ENCODE measurements at places on chromosomes 5 and 9.

GRCh38 chr5:168603746-168604145, 24.6 kb upstream of the PANK3 start:
- DNase-seq, result no peak

- no peak for DNase-seq
These were observed 582.6 kb downstream of the PSAT1 start for GRCh38 chr9:78879324-78880100.

DNA sequence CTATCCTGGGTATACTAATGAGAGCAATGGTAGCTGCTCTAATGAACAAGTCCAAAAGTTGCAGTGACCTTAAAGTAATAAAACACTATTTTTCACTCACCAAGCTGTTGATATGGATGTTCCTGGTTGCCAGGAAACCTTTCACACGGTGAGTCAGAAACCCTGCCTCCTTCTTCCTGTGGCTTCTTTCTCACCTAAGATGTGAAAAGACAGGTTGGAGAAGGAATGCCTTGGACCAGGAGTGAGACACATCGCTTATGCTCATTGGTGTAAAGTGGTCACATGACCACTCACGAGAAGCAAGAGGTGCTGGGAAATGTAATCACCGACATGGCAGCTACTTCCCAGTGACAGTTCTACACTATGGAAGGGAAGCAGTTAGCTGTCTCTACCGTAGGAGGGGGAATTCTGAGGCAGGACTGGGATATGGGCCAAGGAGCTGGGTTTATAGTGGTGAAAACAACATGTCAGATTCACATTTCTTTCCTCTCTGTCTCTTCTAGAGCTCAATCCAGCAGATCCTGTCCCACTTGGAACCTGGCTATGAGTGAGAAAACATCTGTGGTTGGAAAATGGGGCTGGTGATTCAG, 320.4 kb upstream of the KLF4 start:
- no peak for DNase-seq

GRCh38 chr9:133716564-133717112, 21.5 kb downstream of the SARDH start:
- DNase-seq, result no peak

GRCh38 chr5:21581508-21581907, 1271.6 kb downstream of the CDH12 start:
- DNase-seq, result no peak

- no peak for DNase-seq
These were observed 797.2 kb downstream of the EFNA5 start for GRCh38 chr5:106873568-106873967.

DNA sequence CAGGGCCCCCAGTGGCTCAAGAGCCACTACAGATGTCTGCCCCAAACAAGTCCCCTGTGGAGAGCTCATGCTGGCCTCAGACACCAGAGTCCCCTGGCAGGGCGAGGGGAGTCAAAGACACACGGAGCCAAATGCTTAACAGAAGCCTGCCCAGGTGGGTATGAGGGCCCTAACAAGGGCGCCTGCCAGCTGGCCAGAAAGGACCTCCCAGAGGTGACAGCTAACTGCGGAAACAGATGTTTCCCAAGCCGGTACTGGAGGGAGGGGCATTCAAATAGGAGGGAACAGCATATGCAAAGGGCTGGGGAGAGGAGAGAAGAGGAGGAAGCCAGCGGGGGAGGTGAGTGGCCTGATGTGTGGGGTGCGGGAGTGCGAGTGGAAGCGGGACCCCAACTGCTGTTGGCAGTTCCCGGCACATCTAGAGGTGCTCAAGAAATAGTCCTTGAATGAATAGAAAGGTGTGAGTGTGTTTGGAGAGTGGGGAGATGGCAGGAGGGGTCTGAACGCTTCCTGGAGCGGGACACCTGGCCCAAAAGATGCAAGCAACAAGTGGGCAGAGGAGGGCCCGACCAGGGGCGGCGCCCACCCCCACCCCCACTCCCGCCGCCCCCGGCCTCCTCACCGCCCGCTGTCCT, 824 bp downstream of the MXD3 start:
- DNase-seq, result no peak

DNA sequence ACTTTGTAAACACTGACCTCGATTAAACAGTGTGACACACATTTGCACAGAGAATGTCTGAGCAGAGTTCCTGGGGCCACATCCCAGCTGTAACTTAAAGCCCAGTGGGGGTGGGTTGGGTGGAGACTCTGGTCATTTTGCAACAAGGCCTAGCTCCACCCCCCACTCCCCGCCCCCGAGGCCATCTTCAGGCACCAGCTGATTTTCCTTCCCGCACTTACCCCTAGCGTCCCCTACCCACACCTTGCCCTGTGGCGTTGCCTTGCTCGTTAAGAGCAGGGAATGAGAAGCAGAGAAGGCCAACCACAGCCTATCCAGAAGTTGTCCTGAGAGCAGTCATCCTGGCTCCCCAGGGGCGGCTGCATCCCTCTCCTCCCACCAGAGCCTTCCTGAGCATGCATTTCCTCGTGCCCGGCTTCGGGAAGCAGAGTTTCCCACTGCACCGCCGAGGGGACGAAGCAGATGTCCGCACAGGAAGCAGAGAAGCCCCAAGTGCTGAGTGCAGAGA, 101.7 kb upstream of the SARDH start:
- no peak for DNase-seq

DNA sequence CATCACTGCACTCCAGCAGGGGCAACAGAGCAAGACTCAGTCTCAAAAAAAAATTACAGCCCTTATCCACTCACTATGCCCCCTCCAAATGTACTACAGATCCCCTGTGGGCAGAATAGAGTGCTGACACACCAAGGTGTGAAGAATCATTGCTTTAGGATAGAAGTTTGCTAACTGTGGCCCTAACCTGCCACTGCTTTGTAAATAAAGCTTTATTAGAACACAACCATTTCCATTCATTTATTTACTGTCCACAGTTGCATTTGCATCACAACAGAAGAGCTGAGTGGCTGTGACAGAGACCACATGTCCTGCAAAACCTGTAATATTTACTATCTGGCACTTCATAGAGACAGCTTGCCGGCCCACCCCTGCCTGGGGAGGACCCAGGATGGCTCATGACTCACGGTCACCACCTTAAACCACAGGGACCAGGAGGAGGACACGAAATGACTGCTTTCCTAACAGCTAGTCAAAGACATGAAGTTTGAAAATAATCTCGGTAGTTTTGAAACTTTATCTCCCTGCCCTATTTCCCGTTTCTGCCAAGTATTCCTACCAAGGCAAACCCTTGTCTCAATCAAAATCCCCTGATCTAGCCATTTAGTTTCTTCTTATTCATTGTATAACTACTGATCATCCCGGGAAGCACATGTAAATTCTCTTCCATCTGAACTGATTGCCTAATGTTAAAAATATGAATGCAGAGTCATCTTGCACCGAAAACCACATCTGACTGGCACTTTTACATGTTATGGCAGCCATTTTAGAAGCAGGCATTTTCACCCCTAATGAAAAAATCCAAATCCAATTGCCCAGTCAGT, 206.1 kb downstream of the SLIT3 start:
- no peak for DNase-seq

- no peak for DNase-seq
These were observed 10.4 kb downstream of the PTCH1 start for GRCh38 chr9:95506428-95506677.

- DNase-seq, result no peak
These were observed 24.4 kb upstream of the ARSI start for GRCh38 chr5:150327139-150327538.

GRCh38 chr9:84154320-84154719, 173.7 kb downstream of the RMI1 start:
- no peak for DNase-seq

GRCh38 chr5:14343376-14343775, 200.2 kb downstream of the TRIO start:
- no peak for DNase-seq

DNA sequence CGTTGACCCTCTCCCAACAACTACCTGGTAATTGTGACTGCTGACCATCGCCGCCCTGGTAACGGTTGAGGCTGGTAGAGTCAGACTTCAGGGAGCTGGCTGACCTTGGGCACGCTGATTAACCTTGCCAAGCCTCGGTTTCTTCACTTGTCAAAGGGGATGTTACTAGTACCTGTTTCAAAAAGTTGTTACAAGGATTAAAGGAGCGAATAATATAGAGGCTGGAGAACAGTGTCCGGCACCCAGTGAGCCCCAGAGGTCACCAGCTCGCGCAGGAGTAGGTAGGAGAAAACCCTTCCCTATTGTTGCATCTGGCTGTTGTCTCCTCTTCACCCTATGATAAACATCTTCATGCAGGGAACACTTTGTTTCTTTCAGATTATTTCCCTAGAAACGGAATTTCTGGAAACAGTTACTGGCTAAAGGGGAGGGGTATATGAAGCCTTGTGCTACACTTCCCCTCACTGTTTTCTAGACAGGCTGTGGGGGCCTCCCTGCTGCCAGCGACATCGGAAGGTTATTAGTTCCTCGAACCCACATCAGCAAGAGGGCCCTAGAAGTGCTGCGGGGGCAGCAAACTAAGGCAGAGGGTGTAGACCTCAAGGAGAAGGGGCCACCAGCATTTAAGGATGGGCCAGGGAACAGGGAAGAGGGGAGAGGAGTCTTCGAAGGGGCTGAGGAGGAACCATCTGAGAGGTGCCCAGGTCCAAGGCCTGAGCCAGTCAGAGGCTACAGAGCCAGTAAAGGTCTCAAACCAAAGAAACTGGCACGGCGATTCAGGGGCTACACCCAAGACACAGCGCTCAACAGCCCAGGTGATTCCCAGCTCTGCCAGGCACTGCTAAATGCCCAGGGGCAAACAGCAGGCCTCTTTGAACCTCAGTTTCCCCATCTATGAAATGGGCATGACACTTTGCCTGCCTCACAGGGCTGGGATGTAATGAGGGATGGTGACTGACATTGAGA, 37.6 kb downstream of the HRH2 start:
- DNase-seq, result no peak

DNA sequence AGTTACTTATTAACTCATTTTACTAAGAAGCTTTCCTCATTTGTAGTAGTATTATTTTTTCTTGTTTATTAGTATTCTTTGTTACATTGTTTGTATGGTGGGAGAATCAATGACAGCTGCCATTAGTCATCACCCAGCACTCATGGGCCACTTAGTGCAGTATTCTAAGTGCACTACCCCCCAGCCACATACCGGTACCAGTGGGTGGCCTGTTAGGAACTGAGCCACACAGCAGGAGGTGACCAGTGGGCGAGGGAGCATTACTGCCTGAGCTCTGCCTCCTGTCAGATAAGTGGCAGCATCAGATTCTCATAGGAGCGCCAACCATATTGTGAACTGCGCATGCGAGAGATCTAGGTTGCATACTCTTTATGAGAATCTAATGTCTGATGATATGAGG, 24.2 kb upstream of the CAMLG start:
- DNase-seq, result no peak

DNA sequence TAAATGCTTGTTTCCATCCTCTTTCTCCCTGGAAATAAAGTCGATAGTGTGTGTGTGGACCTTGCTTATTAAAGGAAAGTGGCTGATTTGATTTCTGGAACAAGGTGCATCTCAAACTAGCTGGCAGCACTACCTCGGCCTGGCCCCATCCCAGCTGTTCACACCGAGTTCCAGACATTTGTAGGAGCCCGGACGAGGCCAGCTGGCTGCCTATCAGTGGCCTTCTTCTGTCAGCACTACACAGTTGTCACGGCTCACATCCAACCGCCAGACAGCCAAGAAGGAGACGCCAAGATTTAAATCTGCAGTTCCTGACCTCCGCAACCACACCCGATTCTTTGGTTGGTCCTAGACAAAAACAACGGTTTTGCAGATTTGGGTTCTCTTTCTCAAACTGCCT, 63.6 kb downstream of the PALM2AKAP2 start:
- DNase-seq, result peak; percentile 53

DNA sequence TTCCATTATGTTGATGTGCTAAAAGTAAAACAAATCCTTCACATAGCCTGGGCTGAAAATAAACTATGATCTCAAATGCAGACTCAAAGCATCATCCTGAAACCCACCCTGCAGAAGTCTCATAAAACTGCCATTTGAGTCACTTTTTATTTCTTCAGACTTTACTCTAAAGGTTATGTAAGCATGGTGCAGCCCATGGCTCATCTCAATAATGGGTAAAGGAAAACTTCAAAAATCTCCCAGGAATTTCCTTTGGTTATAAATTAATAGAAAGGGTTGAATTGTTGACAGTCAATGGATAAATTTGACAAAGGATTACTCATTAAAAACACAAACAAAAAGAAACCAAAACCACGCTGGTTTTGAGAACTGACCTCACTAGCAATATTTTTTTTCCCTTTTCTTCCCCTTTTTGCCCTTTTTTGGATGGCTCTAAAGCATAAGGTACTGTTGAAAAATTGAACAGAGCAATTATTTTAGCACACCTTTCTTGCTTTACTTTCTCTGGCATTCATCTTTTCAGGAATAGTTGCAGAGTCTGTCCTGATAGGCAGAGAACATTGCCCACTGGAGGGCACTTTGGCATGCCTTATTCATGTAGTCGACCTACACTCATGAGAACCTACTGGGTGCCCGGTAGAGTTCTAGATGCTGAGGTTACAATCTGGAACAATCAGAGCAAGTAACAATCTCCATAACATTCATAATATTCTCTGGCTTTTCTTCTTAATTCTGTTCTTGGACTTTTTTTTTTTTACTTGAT, 191.4 kb downstream of the TMEM167A start:
- peak; percentile 67 for DNase-seq

DNA sequence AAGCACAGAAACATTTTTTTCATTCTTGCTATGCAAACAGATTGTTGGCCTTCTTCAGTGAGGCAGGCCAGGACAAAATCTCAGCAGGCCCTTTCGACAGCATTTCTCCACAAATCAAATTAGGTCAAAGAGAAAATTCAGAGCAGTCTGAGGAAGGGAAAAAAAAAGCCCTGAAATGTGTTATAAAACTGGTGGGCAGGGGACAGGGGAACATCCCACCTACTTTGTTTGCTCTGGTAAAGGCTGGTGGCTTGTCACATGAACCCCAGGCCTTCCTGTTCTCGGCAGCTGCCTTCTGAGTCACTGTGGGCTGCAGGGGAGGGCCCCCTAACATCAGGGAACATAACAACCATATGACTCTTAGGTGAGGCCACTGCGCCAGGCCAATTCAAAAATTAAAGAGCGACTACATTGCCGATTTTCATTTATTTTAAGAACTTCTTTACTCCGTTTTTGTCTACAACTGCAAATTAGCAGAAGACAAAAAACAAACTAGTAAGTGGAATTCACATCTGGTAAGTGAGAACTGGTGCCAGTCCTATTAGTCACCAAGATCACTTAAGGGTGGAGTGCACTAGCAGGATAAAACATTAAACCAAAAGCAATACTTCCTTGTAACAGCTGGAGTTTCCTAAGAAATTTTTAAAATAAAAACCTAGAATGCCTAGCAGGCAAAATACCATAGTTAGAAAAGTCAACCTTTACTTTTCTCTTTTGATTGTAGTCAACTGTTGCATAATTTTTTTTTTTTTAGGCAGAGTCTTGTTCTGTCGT, 46.2 kb upstream of the DENND4C start:
- DNase-seq, result peak; percentile 60

DNA sequence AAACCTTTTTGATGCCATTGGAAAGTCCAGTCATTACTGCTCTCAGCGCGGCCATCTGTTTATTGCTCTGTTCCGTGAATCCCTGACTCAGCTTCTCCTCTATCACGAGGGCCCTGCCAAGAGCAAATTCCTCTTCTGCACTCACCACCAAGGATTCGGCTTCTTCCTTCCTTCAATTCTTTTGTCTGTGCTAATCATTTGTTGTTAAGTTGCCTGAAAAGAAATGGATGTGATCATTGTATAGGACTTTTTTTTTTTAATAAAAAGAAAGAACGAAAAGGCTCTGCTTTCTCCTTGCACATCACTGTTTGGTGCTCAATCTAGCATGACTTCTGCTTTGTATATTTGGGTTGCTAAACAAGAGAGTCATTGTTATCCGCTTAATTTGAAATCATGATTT, 128.7 kb upstream of the PIK3R1 start:
- DNase-seq, result peak; percentile 88

Data from pons (tissue), 1 donor.